ENCODE measurements at places on chromosomes 2 and 18. TPM values are rescaled to one million over a fixed set of nuclear protein-coding genes. Genes with fewer than 3 reads are reported as not detected.

GRCh38 chr2:59733970-59734369 is 819.5 kb downstream of the BCL11A start:
- H3K4me3 ChIP-seq, result no peak overlapping the region
- H3K27ac ChIP-seq, result no peak overlapping the region
- H3K4me1 ChIP-seq, result peaks cover 7% of the 10 kb centered on the region
- no peak for DNase-seq
- no peaks in the 10 kb centered on the region for H3K36me3 ChIP-seq

- no peak overlapping the region for H3K27ac ChIP-seq
- peaks cover 7% of the 10 kb centered on the region for H3K4me1 ChIP-seq
- no peak overlapping the region for H3K4me3 ChIP-seq
- peak; percentile 48 for DNase-seq
- H3K27me3 ChIP-seq, result no peaks in the 10 kb centered on the region
Measured at GRCh38 chr2:63124218-63124617, 73.6 kb downstream of the OTX1 start.

- no peaks in the 10 kb centered on the region for H3K27me3 ChIP-seq
- DNase-seq, result no peak
- H3K4me3 ChIP-seq, result no peak overlapping the region
Measured at GRCh38 chr2:143433251-143433650, 304.0 kb downstream of the ARHGAP15 start.

GRCh38 chr2:18047896-18048657 is 169.6 kb downstream of the KCNS3 start:
- H3K27me3 ChIP-seq, result no peaks in the 10 kb centered on the region
- H3K27ac ChIP-seq, result no peak overlapping the region
- H3K4me3 ChIP-seq, result no peak overlapping the region
- no peaks in the 10 kb centered on the region for H3K4me1 ChIP-seq
- no peaks in the 10 kb centered on the region for H3K36me3 ChIP-seq
- DNase-seq, result no peak

PRKAG3 gene
- not detected for polyA plus RNA-seq

All from CD14-positive monocyte (primary cell).